ENCODE measurements at places on chromosomes 12 and 14. TPM values are rescaled to one million over a fixed set of nuclear protein-coding genes. Genes with fewer than 3 reads are reported as not detected.

- no peak for DNase-seq
Observed at GRCh38 chr14:26773906-26774593, 176.2 kb upstream of the NOVA1 start.

DNA sequence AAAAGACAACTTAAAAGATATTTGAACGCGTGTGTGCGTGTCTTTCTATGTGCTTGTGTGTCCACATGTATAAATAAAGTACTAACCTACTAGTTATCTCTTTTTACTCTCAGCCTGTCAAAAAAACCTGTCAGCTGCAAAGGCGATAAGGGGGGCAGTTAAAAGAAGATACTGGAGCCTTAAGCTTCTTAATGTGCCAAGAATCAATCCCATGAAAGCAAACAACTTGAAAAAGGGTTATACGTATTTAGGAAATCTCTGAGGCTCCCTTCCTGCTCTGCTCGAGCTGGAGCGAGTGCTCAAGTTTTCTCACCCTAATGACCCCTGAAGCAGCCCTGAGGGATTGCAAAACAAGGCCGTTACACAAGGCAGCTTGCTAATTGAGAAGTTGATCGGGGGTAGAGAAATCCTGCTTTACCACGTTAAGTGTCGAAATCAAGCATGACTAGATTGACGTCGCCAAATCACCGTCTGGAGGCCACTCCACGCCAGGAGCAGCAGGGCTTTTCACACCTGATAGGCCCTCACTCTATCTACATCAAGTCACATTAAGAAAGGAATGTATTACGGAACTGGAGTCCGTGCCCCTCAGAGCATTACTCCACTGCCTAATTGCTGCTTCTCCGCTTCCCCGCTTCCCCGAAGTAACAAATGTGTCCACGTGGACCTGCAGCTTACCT, 32.4 kb downstream of the LMO3 start:
- DNase-seq = no peak

GRCh38 chr14:78534141-78534540, 364.0 kb downstream of the NRXN3 start:
- no peak for DNase-seq

DNA sequence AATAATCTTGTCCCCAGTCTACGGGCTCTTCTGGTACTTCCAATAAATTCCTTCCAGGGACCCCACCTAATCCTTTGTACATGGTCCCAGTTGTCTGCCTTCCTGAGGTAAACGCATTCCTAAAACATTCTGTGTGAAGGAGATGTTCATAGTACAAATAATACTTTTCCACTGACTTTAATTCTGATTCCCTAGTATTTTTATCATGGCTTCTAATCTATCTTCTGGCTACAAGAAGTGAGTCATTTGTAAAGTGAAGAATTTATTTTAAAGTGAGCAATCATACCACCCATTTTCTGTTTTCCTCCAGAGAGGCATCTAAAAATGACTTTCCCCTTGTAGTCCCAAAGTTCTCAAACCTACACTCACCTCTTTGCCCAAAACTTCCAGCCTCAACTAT, 65.9 kb upstream of the NUDT4 start:
- DNase-seq = peak; percentile 41

GRCh38 chr12:9604287-9604686, 3.4 kb downstream of the KLRB1 start:
- peak; percentile 4 for DNase-seq

DNA sequence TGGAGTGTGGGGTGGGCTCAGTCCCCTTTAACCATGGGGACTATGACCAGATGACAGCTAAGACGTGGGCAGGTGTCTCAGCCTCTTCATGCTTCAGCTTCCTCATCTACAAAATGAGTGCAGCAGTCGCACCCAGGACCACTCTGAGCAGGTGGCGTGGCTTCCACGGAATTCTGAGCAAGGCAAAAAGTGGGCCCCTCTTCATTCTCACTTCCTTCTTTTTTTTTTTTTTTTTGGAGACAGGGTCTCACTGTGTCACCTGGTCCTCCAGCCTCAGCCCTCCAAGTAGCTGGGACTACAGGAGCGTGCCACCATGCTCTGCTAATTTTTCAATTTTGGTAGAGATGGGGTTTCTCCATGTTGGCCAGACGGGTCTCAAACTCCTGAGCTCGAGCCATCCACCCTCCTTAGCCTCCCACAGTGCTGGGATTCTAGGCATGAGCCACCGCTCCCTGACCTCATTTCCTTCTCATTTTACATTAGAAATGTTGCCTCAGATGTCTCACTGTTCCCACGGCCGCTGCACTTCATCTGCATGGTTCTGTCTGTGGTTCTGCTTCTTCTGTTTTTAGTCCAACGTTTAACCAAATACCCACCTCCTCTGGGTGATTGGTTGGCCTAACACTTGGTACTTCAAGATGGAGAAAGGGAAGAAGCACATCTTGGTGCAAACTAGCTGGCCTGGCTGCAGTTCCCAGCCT, 41.3 kb upstream of the BCL7A start:
- no peak for DNase-seq

DNA sequence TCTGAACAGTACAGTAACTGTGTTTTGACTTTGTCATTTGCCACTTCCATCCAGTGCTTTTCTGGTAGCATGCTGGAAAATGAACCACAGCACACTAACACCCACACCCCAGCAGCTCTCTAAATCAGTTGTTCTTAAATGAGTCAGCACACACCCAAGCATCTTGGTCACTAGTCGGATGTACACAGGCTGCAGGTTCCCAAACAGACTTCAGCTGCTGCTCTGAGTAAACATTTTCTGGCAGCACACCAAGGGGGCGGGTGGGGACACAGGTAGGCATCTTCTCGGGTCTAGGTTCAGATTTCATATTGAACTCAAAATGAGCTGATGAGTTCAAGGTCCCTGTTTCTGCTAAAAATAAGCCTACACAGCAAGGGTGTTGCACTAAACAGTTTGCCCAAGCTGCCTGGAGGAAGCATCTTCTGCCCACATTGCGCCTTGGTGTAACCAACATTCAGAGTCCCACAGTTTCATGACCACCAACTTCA, 39.8 kb downstream of the IFNG start:
- DNase-seq = peak; percentile 15

DNA sequence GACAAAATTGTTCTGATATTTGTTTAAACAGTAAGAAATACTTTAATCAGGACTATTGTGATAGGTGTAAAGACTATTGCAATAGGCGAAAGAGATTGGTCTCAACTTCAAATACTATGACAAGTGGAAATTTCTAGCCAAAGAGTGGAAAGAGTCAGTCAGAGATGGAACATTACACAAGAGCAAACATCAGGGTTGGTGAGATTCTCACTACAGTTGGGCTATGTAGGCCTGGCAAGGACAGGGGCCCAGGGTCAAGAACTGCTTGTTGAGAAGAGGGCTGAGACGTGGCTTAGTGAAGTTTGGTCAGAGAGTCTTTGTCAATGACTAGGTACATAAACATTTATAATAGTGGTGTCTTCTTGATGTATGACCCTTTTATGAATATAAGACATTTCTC, 19.4 kb downstream of the CAND1 start:
- no peak for DNase-seq

DNA sequence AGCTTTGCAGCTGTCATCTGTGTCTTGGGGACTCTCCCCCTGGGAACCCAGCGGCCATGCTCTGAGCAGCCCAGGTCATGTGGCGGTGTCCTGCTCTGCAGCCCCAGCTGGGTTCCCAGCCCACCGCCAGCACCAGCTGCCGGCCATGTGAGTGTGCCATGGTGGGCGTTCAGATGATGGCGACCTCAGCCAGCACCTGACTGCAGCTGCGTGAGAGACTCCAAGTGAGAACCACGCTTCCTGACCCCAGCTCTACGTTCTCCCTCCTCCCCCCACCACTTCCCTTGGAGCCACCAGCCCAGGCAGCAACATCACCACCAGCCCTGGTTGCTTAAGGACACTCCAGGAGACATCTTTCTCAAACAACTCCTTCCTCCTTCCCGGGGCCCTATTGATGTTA, 68.8 kb downstream of the SLC24A4 start:
- no peak for DNase-seq

DNA sequence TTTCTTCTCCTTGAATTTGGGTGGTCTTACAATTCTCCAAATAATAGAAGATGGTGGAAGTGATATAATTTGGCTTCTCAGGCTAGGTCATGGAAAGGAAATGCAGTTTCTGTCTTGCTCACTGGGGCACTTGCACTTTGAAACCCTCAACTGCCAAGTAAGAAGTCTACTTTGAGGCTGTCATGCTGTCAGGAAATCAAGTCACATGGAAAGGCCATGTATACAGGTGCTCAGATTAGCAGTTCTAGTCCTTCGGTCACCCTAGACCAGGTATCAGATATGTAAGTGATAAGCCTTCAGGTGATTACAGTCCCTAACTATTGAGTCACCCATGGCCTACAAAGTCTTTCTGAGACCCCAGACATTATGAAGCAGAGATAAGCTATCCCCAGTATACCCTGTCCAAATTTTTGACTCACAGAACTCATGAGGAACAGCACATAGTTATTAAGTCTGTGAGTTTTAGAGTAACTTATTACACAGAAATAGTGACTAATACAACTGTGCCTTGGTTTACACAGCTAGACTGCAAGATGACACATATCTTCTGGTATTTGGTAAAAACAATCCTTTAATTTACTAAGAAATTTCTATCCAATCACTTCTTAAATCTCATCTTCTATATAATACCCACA, 26.3 kb upstream of the BBS10 start:
- peak; percentile 24 for DNase-seq

GRCh38 chr14:50943261-50943942, 881 bp downstream of the PYGL start:
- DNase-seq = peak; percentile 60

GRCh38 chr14:68162887-68163286, 343.3 kb downstream of the RAD51B start:
- no peak for DNase-seq

GRCh38 chr14:86999036-86999435, 993.9 kb downstream of the GALC start:
- no peak for DNase-seq

DNA sequence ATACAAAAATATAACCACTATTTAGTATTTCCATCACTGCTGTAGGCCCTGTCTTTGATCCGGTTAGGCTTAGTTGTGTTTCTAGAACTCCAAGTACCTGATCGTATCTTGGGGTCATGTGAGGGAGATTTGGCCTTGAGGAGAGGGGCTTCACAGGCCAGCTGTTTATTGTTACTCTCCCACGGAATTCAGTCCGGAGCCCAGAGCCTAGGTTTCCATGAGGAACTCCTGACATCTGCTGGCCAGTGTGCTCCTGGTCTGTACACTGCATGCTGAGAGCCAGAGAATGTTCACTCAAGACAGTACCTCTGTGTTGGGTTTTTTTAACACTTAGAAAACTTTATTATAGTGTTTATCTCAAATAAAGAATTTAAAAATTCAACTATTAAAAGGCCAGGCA, 341.0 kb upstream of the TMEM132C start:
- DNase-seq = peak; percentile 47

- DNase-seq = no peak
Observed at GRCh38 chr12:43112101-43112920, 439.7 kb downstream of the ADAMTS20 start.

GRCh38 chr12:91274916-91275315, 92.3 kb upstream of the DCN start:
- peak; percentile 28 for DNase-seq

GRCh38 chr14:37593511-37594237, 1.4 kb downstream of the FOXA1 start:
- DNase-seq = no peak

- DNase-seq = no peak
Observed at GRCh38 chr12:119594772-119595445, 1.3 kb downstream of the TMEM233 start.

GRCh38 chr14:56057071-56057741, 61.0 kb upstream of the PELI2 start:
- no peak for DNase-seq

GRCh38 chr14:51972566-51972965, 16.8 kb upstream of the RTRAF start:
- DNase-seq = no peak

DNA sequence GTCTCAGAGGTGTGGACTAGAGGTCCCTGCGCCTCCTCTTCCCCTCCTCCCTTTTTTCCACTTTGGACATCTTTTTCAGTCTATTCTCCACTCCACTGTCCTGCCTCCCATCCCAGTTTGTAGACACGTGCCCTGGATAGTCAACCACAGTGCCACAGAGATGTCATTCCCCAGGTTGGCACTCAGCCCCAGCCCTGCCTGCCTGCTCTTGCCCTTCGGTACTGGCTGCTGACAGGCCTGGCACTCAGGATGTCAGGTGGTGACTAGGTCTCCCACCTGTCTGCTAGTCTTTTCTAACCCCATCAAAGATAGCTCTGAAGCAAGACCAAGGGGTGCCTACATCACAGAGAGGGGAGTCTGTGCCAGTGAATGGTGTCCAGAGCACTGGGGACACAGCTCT, 15.8 kb downstream of the KRT71 start:
- no peak for DNase-seq

GRCh38 chr12:48189331-48190125, 6.1 kb downstream of the CCDC184 start:
- DNase-seq = peak; percentile 66

DNA sequence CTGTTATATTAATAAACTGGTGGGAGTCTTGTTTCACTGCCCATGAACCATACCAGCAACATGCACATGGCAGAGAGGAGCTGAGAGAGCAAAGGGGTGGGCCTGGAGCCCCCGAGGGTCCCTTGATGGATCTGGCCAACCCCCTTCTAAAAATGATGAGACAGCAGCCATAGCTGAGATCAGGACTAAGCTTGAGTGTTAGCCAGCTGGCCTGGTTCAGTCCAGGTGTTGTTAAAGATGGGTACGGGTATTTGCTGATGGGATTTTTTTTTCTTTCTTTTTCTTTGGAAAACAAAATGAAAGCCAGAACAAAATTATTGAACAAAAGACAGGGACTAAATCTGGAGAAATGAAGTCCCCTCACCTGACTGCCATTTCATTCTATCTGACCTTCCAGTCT, 16.0 kb downstream of the PCBP2 start:
- DNase-seq = no peak

- DNase-seq = no peak
Observed at GRCh38 chr14:91339671-91340369, 77.8 kb downstream of the CCDC88C start.

GRCh38 chr12:62106547-62107185, 153.5 kb upstream of the USP15 start:
- no peak for DNase-seq

Gene TSPAN8
- not detected for total RNA-seq

Gene WDHD1
- 13.9 TPM for total RNA-seq

Gene AJUBA
- 55.5 TPM for total RNA-seq

Gene CD163L1
- total RNA-seq = 9.7 TPM

Gene CBLN3
- 0.15 TPM for total RNA-seq

Gene DHRS2
- 11.9 TPM for total RNA-seq

Gene SYT1
- total RNA-seq = 5.7 TPM

Gene LRIG3
- 25.9 TPM for total RNA-seq

Gene MARCHF9
- total RNA-seq = 6.7 TPM

Gene PLEK2
- not detected for total RNA-seq

Gene BHLHE41
- 7.4 TPM for total RNA-seq

Gene ANO2
- 0.86 TPM for total RNA-seq

Gene TEX52
- total RNA-seq = not detected

Gene TSPAN11
- 0.39 TPM for total RNA-seq

Data from M059J (cell line).